NCI-H1930 (cell line): ENCODE measurements at places on chromosomes 11 and 22.

GRCh38 chr11:45053736-45054446, 92.5 kb upstream of the PRDM11 start:
- no peak for DNase-seq

- DNase-seq = no peak
These were observed 99.9 kb upstream of the CD44 start for GRCh38 chr11:35039076-35039475.

DNA sequence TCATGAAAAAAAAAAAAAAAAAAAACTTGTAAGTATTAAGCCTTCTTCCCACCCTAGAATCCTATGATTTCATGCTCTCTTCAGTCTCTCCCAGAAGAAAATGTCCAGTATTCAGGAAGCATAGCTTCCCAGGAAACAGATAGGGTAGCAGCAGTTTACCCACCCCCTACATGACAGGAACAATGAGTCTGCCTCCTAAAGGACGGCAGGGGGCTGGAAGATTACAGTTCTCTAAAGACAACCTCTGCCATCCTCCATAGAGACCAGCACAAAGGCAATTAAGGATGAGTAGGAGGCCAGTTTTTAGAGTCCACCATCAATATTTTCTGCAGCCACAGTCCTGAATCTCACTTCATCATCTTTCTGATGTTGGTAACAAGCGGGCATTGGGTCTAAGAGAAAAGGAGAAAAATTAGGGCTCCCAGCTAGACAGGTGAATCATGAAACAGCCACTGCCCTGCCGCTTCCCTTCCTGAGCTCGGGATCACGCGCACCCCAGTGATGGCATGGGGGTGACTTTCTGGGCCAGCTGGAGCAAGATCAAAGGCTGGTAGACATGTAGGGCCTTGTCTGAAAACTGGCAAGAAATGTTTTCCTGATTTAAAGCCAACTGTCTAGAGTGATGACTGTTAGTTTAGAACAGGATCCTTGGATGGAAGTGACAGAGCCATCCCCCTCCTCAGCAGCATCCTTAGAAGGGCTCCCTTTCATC, 322.8 kb downstream of the LARGE1 start:
- no peak for DNase-seq

DNA sequence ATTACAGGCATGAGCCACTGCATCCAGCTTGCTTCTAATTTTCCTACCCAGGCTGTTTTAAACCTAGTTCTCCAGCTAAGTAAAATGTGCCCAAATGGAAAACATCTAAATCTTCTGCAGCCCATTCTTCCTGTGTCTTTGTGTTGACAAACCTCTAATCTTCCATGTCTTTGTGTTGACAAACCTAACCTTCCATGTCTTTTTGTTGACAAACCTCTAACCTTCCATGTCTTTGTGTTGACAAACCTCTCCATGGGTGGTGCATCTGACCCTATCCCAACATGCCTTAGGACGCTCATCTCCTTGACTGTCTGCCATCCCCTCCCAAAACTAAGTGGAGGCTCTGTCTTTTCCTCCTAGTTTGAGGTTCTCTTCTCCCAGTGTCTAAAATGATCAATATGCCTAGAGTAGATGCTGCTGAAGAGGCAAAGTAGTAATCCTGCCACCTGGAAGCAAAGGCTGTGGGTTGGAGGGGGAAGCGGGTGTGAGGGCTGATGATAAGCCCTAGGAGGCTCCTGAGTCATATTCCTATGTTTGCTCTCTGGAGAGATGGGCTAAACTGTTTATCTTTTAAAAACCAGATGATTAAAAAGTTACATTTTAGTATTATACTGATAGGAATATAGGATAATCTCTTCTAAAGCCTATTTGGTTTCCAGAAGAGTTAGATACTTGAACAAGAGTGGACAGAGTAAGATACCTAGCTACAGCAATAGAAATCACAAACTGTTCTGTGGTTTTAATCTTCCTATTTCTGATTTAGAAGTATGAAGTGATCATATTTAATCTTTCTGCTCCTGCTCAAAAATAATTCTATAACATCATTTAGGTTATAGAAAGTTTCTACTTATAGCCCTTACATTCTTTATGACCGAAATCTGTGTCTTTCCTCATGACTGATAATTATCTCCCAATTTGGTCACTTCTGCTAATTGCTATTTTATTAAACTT, 7.9 kb downstream of the FEN1 start:
- no peak for DNase-seq

GRCh38 chr11:97409141-97409540, 1019.3 kb downstream of the JRKL start:
- DNase-seq = no peak

DNA sequence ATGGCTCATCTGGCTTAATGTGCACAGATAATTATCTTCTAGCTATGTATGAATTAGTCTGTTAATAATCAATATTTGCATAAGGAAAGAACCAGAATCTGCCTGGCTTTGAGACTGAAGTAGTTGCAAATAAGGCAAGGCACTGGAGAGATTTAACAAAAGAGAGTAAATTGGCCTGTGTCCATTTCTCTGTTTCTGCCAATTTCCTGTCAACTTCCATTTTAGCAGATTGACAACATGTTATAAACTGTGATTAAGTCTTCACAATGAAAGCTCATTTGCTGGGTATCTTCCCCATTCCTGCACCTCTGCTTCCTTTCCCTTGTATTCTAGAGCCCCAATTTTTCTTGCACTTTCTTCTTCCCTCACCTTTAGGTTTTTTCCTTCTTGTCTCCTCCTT, 5.3 kb upstream of the TMEM123 start:
- no peak for DNase-seq

GRCh38 chr11:73257342-73258103, 14.6 kb upstream of the P2RY6 start:
- no peak for DNase-seq

DNA sequence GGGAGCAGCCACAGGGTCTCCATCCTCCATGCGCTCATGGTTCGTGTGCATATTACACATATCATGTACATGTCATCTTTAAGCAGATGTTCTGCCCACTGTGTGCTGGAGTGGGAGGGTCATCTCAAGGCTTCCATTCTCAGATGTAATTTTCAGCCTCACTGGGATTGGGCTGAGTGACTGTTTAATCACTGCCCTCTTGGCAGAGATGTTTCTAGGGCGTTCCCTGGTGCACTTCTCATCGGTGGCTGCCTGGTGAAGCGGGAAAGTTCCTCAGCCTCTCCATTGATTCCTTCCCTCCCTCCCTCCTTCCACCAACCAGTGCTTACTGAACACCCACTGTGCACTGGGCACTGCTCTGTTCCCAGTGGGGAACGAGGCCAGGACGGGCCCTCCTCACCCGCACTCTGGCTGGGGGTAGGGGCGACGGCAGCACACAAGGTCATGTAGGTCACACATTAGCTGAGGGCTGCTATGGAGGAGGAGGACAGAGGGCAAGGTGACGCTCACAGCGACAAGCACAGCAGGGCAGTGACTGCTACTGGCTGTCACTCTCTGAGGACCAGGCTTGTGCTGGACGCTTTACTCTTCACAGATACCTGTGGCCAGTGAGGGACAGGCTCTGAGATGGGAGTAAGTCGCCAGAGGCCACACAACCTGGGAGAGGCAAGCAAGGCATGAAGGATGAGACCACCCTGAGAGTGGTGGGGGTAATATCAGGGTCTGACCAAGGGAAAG, 22.9 kb downstream of the GNAZ start:
- DNase-seq = no peak

DNA sequence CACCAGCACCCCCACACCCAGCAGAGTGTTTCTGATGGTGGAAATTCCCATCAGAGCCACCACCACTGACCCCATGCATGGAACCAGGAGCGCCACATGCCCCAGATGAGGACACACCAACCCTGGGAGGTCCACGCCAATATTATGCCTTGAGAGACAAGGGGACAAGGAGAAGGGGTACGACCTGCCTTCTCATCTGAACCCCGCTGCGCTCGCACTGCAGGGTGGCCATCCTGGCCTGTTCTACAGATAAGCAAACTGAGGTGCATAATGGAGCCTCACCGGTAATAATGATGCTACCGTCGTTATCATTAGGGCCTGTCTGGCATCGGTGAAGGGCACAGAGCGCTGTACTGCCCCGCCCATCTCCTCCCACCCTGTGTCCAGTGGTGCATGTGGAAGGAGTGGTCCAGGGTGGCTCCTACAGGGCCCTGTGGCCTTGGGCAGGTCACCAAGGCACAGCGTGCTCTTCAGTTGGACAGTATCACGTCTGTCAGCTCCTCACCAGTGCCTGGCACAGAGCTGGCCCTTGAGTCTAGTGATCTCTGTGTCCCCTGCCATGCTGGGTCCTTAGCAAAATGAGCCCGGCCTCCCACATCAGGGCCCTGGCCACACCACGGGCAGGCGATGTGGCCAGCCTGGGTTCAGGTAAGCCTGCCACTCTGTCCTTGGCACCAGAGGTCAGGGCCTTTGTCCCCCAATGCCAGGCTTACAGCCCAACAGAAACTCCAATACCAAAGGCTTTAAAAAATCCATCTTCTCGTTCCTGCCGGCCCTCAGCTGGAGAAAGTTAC, 92.2 kb downstream of the PHF21B start:
- no peak for DNase-seq

- DNase-seq = no peak
These were observed 29.6 kb downstream of the GALNT18 start for GRCh38 chr11:11592146-11592684.

DNA sequence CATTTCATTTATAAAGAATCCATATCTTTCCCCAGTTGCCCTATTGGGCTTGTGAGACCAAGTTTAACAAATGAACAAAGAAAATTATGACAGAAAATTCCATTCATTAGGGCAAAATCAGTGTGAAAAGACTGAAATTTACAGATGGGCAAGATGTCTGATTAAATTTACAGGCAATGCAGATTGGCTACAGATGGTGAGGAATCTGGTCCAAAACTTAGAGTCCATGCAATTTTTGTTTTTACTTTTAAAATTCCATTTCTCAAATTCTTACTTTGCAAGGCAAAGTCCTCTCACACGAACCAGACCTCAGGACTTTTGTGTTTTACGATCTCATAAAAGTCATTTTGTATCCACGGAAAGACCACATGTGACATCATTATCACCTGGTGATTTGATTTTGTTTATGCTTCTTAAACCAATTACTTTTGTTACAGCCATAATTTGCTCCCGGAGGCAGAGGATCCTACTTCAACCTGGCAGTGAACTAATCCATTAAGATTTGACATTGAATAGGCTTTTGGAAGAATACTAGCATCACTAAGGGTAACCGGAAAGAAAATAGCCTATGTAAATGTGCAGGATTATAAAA, 843.7 kb upstream of the CHORDC1 start:
- peak; percentile 67 for DNase-seq

DNA sequence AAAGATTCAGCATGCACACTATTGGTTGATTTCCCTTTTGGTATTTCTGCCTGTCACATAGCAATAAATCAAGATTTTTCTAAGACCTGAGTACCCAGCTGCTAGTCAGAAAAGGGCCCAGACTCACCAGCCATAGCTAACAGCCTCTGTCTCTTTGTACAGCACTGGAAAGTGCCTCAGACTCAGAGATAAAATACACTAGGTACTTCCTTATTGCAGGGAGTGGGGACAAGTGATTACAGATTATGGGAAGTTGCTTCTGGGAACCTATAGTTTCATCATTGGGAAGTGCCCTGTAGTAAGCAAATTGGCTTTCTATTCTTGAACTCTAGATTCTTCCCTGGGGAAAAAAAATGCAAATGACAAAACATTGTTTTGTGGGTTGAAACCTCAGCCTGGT, at the start of gene CASP5:
TSS of gene CASP5 (minus strand) at position 166 of the 400 bp plus-strand sequence. CDS start at position 134, 32 bp downstream.
- DNase-seq = no peak
